ENCODE measurements at places on chromosomes 12 and 14. TPM values are rescaled to one million over a fixed set of nuclear protein-coding genes. Genes with fewer than 3 reads are reported as not detected.

The CBLN3 gene
- total RNA-seq = 1.4 TPM

The AMN gene
- not detected for total RNA-seq

The ADGRD1 gene
- 168 TPM for total RNA-seq

- no peaks in the 10 kb centered on the region for H3K27me3 ChIP-seq
- peak; percentile 72 for DNase-seq
- H3K4me1 ChIP-seq = no peaks in the 10 kb centered on the region
- peaks cover 22% of the 10 kb centered on the region for H3K36me3 ChIP-seq
Measured at GRCh38 chr14:24296341-24297157, 3.0 kb downstream of the DHRS1 start.

- no peaks in the 10 kb centered on the region for H3K36me3 ChIP-seq
- peaks cover 13% of the 10 kb centered on the region for H3K4me1 ChIP-seq
- DNase-seq = no peak
Measured at GRCh38 chr12:89695830-89696229, 12.8 kb downstream of the ATP2B1 start.

DNA sequence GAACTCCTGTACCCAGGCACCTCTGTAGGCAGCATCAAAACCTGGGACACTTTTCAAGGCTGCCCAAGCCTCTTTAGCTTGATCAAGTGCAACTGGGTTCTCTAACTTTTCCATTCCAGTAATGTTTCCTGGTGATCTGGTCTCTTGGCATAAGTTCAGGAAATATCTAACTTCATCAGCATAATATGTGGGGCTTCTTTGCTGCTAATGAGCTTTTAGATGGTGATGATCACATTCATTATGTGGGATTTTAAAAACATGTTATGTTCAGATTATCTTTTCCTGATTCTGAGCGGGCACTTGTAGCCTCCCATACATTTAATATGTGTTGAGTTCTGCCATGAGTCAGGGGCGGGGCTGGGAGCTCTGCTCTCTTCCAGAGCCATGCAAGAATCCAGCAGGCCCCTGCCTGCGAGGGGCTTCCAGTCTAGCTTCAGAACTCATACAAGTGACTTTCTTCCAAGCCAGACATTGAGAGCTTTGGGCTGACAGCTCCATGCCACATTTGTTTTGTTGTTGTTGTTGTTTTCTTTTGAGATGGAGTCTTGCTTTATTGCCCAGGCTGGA is 39.5 kb upstream of the RIN3 start:
- H3K36me3 ChIP-seq = no peaks in the 10 kb centered on the region
- DNase-seq = no peak
- no peak overlapping the region for H3K4me3 ChIP-seq
- H3K27ac ChIP-seq = peak overlapping the region; percentile 28

DNA sequence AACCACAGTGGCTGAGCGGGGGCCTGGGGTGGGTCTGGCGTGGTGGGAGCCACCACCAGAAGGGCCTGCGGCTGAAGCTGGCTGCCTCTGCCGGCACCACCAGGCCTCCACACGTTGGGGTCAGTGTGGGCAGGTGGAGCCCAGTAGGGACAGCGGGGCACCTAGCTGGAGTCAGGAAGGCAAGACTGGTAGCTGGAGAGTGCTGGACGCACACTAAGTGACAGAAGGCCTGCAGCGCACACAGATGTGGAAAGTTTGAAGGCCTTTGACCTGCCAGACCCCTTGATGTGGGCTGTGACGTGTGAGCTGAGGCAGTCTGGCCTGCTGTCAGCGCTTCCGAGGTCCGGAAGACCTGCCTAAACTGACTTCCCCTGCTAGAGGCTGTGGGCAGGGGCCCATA is 26.3 kb downstream of the RIN3 start:
- H3K4me3 ChIP-seq = no peak overlapping the region
- DNase-seq = no peak
- H3K27me3 ChIP-seq = no peaks in the 10 kb centered on the region
- peak overlapping the region; percentile 76 for H3K27ac ChIP-seq
- peaks cover 43% of the 10 kb centered on the region for H3K4me1 ChIP-seq

- H3K36me3 ChIP-seq = no peaks in the 10 kb centered on the region
- no peak for DNase-seq
- H3K4me3 ChIP-seq = no peak overlapping the region
- no peak overlapping the region for H3K27ac ChIP-seq
Measured at GRCh38 chr12:91804533-91804932, 341.1 kb downstream of the BTG1 start.

DNA sequence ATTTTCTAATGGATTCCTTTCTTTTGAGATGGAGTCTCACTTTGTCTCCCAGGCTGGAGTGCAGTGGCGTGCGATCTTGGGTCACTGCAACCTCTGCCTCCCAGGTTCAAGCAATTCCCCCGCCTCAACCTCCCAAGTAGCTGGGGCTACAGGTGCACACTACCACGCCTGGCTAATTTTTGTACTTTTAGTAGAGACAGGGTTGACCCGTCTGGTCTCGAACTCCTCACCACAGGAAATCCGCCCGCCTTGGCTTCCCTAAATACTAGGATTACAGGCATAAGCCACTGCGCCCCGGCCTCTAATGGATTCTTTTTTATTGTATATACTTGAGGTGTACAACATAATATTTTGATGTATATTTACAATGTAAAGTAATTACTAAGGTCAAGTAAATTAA is 140.1 kb upstream of the SLCO1C1 start:
- H3K4me3 ChIP-seq = no peak overlapping the region
- H3K36me3 ChIP-seq = no peaks in the 10 kb centered on the region
- H3K4me1 ChIP-seq = no peaks in the 10 kb centered on the region
- H3K27me3 ChIP-seq = no peaks in the 10 kb centered on the region
- no peak overlapping the region for H3K27ac ChIP-seq

DNA sequence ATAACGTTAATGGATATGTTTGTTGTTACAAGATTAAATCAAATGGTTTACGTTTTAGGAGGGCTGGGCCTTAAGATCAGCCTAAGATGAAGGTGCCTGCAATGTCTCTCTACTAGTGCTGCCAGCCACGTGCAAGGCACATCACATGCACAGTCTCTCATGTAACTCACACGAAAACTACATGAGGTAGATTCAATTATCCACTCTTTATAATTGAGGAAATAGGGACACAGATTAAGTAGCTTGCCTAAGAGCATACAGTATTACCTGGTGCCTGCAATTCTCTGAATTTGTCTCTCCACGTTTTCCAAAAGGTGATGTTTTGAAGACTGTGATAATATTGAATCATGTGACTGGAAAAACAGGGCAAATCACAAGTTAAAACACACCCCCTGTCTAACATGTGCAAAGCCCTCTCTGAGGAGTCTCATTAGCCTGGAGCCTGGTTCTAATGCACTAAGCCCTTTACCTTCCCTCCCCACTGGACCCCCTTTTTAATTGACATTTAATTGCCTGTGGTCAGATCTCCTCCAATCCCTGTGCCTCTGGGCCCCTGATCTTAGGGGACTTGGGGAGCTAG is 14.6 kb upstream of the ATP2A2 start:
- no peaks in the 10 kb centered on the region for H3K4me1 ChIP-seq
- H3K36me3 ChIP-seq = no peaks in the 10 kb centered on the region
- H3K27ac ChIP-seq = peak overlapping the region; percentile 79

The PMCH gene
- not detected for total RNA-seq

The PAX9 gene
- total RNA-seq = not detected

The DAO gene
- not detected for total RNA-seq

DNA sequence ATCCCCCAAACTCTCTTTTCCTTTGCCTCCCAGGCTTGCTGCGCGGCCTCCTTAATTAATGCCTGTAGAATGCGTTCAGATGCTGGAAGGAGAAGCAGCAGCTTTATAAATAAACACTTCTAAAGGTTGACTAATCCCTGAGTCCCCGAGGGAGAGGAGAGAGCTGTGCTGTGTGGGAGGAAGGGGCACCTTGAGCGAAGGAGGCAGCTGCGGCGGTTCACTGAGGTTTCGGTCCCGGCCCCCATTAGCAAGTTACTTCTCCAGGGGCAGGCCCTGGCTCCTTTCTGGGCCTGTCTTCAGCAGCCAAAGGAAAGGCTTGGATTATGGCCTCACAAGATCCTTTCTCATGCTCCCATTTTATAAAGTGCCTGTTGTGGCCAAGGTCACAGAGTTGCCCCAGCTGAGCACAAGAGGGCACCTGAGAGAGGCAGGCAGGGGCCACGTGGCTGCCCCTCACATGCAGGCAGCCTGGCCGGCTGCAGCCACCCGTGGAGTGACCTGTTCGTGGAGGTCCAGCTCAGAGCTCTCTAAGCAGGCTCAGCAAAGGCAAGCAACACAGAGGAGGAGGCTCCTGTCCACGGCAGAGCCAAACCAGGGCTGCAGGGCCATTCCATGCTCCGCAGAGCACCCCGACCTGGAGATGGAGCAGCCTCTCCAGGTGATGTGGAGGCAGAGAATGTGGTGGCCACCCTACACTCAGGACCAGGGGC is 15.0 kb upstream of the CACNA2D4 start:
- peak; percentile 44 for DNase-seq
- no peaks in the 10 kb centered on the region for H3K27me3 ChIP-seq
- peaks cover 32% of the 10 kb centered on the region for H3K4me1 ChIP-seq
- H3K4me3 ChIP-seq = no peak overlapping the region

- no peak overlapping the region for H3K4me3 ChIP-seq
- H3K27me3 ChIP-seq = no peaks in the 10 kb centered on the region
- peaks cover 94% of the 10 kb centered on the region for H3K36me3 ChIP-seq
- DNase-seq = no peak
Measured at GRCh38 chr12:103947871-103948555, 17.7 kb upstream of the TDG start.

The ZDHHC22 gene
- not detected for total RNA-seq

Data from right atrium auricular region (tissue), 2 donors.